Chondrocyte (in vitro differentiated cells): ENCODE measurements at places on chromosomes 3 and 15. TPM values are rescaled to one million over a fixed set of nuclear protein-coding genes. Genes with fewer than 3 reads are reported as not detected.
A peak's percentile ranks its signal among the peaks of the same experiment; 100 is the strongest.

DNA sequence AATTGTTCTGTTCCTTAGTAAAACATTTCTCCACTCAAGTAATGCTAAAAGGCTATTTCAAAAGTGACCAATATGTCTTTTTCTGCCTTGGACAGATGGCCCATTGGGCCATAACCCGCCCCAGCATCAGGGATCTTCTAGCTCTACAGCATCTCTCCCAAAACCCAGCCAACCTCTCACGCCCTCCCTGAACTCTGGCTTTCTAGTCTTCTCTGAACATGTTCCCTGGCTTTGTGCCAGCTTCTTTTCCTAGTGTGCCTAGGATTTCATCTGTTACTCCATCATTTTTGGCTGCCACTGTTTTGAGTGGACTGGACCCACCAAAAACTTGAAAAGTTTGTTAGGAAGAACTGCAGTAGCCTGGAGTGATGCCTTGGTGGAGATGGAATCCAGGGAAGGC lies 30.7 kb downstream of the TRPM1 start:
- DNase-seq, result no peak

The UBAP1L gene
- total RNA-seq, result 2.3 to 4.8 TPM (median 2.5 TPM) in 3 replicates

The ERICH6 gene
- not detected in 3 replicates for total RNA-seq

- DNase-seq, result no peak
Observed at GRCh38 chr3:13745636-13746035, 134.2 kb downstream of the WNT7A start.

DNA sequence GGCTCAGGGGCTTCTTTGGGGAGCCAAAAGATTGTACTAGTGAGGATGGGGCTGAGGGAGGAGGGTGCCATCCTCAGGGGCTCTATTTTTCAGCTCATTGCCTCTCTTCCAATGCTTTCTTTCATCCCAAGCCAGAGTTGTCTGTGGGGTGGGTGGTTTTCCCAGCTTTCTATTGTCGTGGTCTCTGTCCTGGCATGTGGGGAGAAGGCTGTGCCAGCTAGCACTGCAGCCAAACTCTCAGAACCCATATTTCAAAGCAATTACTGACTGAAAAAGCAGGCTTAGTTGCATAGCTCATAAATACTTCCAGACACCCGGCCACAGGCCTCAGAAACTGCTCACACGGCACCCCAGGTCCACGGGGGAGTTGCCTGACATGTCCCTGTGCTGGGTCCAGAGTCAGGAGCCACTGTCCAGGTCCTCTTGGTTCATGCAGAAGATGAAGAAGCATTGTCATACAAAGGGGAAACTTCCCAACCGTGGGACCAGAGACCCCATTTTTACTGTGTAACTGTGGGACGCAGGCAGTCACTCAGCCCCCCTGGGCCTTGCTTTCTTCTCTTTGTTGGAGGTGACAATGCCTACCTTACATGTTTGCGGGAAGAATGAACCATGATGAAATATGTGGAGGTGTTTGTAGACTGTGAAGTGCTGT lies 27.6 kb downstream of the FGD5 start:
- peak; percentile 46 for DNase-seq

DNA sequence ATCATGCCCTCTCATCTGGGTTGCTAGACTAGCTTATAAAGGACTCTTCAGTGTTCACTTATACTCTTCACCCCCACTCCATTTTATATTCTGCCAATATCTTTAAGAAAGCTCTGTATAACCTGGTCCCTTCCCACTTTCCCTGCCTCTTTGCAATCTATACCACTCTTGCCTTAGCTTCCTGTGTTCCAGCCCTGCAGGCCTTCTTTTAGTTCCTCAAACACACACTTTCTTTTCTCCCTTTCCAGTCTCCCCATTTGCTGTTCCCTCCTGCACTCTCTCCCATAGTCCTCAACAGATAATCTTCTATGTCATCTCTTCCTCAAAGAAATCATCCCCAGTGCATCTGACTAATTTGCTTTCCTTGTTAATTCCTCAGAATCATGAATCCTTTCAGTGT lies 28.7 kb downstream of the SENP8 start:
- no peak for DNase-seq

GRCh38 chr3:196563721-196564225 lies 4.6 kb downstream of the WDR53 start:
- DNase-seq, result no peak

The PPARG gene
- total RNA-seq, result 3.3 to 9.7 TPM (median 9.2 TPM) in 3 replicates

GRCh38 chr3:45864760-45865519 lies 21.4 kb upstream of the CCR9 start:
- DNase-seq, result no peak

GRCh38 chr15:42608110-42608531 lies 32.7 kb downstream of the STARD9 start:
- no peak for DNase-seq

The CYP1A2 gene
- total RNA-seq, result not detected in 3 replicates

The ATP13A5 gene
- total RNA-seq, result not detected in 3 replicates
